NCI-H2081 treated with DMSO at 0.1 percent for 48 hours (cell line): ENCODE measurements at places on chromosomes 1 and 21.

DNA sequence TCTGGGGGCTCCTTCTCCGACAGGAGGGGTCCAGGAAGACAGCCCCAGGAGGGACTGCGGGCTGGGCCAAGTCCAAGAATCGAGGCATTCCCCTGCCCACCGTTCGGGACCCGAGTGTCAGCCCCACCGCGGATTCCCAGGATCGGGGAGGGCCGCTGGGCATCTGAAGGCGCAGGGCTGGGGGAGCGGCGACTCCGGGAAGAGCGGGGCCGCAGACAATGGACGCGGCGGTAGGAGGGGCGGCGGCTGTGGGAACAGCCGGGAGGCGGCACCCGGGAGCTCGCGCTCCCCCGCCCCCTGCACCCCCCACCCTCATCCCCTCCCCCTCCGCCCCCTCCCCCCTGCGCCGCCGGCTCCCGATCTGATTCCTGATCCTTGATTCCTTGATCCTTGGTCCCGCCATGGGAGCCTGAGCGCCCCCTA lies at the start of gene VANGL2:
Gene VANGL2, plus strand, starts transcription at position 342 of the 423 bp plus-strand sequence. CDS start 15,274 bp downstream, outside the sequence.
- DNase-seq = no peak

GRCh38 chr1:26025517-26025916 lies 3.9 kb downstream of the EXTL1 start:
- DNase-seq = no peak

- no peak for DNase-seq
Measured at GRCh38 chr1:198598796-198599321, 40.0 kb upstream of the PTPRC start.

- DNase-seq = no peak
Measured at GRCh38 chr1:20684050-20684620, 23.0 kb upstream of the DDOST start.

DNA sequence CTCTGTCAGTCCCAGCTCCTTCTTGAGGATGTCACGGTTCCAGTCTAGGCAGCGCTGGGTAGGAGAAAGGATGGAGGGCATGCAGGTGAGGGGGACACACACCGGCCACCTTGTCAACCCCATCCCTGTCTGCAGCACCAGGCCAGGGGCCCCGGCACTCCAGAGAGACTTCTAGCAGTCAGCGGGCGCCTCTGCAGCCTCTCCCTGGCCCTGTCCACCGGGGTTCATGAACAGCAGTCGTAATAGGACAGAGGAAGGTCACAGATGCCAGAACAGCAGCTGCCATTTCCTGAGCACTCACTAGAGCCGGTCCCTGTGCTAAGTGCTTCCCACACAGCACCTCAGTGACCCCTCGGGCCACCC lies 16.3 kb upstream of the SDHB start:
- no peak for DNase-seq

GRCh38 chr1:6281511-6282402 lies 20.9 kb upstream of the GPR153 start:
- DNase-seq = no peak

- DNase-seq = peak; percentile 39
Measured at GRCh38 chr1:107365527-107366240, 224.8 kb downstream of the NTNG1 start.

DNA sequence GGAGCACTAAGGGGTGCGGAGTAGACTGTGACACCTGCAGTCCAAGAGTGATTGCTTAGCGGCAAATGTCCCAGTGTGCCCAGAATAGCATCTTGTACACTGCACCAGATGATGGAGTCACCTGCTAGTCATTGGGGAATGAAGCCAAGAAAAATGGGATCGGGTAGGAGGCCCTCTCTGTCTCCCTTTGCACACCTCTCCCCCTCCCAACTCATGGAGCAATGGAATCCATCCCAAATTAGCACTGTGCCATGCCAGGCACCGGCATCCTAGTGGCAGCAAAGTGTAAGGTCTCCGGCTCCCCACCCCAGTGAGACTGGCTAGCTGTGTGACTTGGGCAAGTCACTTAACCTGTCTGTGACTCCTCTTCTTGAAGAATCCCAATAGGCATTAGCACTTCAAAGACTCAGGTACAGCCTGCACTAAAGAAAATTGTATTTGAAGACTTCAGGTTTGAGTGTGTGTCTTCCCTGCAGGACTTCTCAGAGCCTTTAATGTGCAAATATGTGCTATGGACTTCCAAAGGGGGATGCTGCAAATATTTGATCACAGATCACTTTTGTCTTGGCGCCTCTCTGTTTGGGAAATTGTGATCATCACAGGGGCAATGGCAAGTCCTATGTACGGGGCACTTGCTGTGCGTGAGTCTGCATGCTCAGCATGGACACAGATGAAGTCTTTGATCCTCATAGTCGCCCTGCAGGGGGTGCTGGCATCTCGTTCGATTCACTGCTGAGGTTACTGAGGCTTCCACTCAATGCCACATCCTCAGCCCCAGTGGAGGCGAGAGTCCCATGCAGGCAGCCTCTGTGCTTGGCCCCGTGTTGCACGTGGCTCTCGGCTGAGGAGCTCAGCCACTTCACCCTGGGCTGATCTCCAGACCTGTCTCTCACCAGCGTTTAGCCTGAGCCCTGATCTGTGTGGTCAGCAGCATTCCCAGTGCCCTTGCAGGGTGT lies 272.9 kb upstream of the C1orf174 start:
- no peak for DNase-seq

DNA sequence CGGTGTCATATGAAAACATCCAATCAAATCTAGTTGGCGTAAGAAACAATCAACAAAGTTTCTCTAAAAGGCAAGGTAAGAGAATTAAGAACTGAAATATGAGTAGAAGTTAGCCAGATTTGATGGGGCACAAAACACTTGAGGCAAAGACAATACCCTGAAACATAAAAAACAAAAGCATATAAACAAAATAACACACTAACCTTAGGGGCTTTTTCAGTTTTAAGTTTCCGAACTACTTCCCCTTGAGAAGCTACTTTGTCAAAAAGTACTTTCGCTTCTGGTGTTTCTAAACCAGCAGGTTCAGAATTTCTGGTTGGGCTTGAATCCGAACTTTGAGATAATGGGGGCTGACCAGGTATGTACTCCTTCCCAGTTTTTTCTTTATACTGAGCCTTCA lies 57.9 kb downstream of the EPRS1 start:
- no peak for DNase-seq

GRCh38 chr1:180627411-180627810 lies 4.4 kb upstream of the XPR1 start:
- DNase-seq = no peak

DNA sequence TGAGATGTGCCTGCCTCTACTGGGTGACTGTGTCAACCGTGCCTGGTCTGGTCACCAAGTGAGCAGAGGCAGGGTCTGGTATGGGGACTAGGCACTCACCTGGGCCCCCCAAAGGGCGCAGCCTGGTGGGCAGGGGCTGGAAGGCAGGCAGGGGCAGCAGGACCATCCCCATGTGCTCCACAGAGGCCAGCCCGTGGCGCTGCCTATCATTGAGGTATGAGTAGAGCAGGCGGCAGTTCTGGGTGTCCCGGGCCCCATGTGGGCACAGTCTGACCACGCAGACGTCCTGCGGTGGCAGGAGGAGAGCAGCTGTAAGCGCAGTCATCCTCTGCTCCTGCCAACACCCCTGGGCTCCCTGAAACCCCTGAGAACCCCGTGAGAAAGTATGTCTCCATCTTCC lies 23.7 kb downstream of the SPOCD1 start:
- DNase-seq = no peak

DNA sequence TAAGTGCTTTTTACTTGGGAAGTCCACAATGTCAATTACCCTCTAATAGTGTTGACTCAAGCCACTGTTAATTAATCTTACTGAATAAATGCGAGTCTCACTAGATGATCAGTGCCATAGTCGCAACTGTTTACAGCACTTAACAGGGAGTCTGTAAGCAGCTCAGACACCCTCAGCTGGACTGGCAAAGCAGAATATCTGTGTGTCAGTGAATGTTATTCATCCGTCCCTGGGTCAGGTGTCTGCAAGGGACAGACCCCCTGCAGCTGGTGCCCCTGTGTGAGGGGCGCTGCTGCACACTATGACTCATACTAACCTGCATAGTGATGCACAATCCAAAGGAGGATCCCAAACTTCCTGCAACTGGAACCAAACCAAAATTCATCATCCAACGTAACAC lies 306.5 kb downstream of the HHIPL2 start:
- no peak for DNase-seq

DNA sequence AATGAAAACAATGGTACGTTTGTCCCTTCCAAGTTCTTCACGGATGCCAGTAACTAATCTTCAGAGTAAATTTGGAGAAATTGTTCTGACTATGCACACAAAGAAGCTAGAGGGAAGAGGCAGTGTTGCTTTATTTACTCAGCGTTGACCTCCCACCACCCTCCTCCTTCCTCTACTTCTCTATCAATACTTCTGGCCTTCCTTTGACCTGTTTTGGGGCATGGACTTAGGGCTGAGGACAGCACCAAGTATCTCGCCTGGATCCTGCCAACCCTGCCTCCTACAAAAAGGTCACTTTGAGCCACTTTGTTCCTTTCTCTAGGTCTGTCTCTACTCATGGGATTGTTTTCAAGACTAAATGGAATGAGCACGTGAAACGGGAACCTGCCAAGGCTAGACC lies 282.6 kb downstream of the DSCAM start:
- no peak for DNase-seq

- no peak for DNase-seq
Measured at GRCh38 chr1:210700083-210700482, 371.4 kb downstream of the HHAT start.

GRCh38 chr1:234970731-234971476 lies 157.7 kb downstream of the TOMM20 start:
- DNase-seq = peak; percentile 26

GRCh38 chr1:171434717-171435346 lies 50.5 kb upstream of the PRRC2C start:
- no peak for DNase-seq

- no peak for DNase-seq
Measured at GRCh38 chr1:229410370-229410691, 23.6 kb downstream of the ACTA1 start.

GRCh38 chr1:157043685-157044084 lies 1.9 kb downstream of the ARHGEF11 start:
- DNase-seq = no peak

- DNase-seq = no peak
Measured at GRCh38 chr1:159162516-159163265, 8.7 kb upstream of the CADM3 start.

DNA sequence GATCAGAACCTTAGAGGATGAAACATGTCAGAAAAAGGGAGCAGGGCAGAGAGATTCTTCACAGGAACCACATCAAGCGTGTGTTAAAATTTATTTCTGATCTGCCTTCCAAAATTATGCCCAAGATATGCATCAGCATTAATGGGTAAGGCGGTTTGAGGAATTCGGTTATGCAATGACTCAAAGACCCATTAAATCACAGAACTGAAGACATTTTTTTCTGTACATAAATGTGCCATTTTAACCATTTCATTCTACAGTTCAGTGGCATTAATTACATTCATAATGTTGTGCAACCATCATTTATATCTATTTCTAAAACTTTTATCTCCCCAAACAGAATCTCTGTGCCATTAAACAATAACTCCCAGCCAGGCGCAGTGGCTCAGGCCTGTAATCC lies 43.4 kb downstream of the CNST start:
- DNase-seq = no peak

GRCh38 chr1:77060000-77060399 lies 159.2 kb downstream of the PIGK start:
- DNase-seq = no peak

- DNase-seq = no peak
Measured at GRCh38 chr1:103917795-103918194, 168.1 kb downstream of the AMY1C start.

DNA sequence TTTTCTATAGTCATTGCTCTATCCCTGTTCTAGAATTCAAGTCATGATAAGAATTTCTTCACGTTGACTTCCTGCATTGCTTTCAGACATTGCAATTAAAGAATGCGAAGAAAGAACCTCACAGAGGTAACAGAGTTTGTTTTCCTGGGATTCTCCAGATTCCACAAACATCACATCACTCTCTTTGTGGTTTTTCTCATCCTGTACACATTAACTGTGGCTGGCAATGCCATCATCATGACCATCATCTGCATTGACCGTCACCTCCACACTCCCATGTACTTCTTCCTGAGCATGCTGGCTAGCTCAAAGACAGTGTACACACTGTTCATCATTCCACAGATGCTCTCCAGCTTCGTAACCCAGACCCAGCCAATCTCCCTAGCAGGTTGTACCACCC lies 10.6 kb downstream of the APCS start:
- no peak for DNase-seq

DNA sequence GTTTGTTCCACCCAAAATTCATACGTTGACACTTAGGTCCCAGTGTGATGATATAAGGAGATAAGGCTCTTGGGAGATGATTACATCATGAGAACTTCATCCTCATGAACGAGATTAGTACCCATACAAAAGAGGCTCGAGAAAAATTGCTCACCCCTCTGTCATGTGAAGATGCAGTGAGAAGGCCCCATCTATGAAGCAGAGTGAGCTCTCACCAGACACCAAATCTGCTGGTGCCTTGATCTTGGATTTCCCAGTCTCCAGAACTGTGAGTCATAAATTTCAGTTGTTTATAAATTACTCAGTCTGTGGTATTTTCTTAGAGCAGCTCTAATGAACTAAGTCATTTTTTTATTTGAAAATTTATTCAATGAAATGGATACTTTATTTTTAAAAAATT lies 42.6 kb upstream of the USP25 start:
- DNase-seq = no peak

DNA sequence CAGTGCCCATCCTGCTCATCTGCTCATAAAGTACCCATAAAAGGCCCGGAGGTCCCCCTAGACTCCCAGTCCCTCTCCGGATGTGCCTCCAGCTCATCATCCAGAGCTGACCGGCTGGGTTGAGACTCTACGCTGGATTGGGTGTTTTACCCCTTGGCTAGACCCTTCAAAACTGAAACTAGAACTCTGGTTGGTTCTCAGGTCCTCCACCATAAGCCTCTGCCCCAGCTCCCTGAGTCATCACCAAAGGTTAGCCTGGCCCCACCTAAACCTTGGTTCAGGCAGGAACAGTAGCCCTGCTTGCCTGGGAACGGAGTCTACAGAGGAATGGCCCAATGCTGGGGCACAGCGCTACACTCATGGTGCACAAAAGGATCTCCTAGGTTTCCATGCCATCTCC lies 75.1 kb downstream of the TLR5 start:
- no peak for DNase-seq

- no peak for DNase-seq
Measured at GRCh38 chr1:25718732-25719131, 81.3 kb upstream of the SELENON start.

DNA sequence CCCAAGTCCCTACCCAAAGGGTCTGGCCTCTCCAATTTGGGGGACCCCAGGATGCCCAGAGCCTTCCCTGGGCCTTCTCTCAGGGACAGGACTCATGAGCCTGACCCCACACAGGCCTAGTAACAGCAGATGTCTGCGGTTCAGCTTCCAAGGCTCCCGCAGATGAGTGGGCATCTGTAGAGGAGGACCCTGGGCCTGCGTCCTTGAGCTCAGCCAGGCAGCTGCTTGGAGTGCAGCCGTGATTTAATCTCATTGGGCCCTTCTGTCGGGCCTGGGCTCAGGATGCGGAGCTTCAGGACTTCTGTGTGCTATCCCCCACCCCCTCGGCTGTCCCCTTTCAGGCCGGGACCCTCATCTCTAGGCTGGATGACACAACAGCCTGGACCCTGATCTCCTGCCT lies 35.4 kb downstream of the IGSF21 start:
- no peak for DNase-seq
